ENCODE measurements at places on chromosomes 12 and 14.

DNA sequence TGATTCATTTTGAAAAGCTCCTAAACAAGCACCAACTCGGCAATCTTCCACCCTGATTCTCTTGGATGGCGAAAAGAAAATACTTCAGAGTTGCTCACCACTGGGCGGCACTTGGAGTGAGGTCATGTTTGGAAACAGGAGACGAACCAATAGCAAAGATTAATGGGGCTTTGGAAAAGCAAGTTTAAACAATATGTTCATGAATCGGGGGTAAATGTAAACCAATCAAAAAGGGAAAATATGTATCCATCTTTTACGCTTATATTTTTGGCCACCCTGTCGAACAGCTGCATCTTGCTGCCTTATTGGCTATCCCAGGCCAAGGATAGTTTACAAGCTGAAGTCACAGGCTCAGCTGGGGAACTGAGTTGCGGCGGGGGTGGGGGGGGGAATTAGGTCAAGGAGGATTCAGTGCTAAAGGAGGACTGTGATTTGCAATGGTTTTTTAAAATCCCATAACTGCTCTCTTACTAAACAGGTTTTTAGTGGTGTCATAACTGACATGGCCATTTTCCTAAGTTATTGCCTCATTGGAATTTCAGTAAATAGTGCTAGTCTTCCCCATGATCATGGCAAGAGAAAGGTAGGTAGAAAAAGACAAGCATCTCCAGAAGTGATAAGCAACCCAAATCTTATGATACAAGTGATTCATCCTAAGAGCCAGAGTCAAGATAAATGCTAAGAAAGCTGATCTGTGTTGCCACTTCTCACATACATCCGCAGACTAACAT is 210.6 kb downstream of the PHLDA1 start:
- no peak for DNase-seq

DNA sequence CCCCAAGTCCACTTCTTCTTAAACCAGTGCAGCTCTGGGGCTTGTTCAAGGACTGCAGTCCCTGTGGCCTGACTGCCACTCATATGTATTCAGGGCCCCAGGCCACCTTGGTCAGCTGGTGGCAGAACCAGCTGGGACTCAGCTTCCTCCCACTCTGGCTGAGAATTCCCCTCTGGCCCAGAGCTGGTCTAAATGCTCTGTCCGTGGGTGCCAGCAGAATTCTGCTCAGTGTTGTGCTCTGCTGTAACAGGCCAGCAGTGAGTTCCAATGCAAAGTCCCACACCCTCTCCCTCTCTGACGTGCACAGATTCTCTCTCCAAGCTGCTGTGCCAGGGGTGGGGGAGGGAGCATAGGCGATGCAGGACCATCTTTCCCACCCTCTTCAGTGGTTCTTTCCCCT is 210.4 kb upstream of the RGS6 start:
- DNase-seq: no peak

GRCh38 chr12:123163227-123163626 is 12.3 kb upstream of the PITPNM2 start:
- DNase-seq: no peak

DNA sequence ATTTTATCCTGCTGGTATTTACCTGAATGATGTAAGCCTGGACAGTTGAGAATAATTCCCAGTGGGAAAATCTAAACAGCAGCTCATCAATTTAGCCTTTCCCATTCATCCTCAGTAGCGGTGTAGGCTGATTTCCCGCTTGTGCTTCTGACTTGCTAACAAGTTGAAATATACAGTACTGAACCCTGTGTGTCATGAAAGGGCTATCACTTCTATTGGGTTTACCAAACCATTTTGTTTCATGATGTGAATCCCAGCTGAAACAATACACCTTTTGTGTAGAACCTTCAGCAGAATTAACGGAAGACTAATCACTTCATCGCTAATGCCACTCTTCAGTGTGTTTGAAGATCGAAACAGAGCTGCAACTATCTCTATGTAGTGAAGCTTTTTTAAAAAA is 88.4 kb downstream of the POLR3B start:
- no peak for DNase-seq

DNA sequence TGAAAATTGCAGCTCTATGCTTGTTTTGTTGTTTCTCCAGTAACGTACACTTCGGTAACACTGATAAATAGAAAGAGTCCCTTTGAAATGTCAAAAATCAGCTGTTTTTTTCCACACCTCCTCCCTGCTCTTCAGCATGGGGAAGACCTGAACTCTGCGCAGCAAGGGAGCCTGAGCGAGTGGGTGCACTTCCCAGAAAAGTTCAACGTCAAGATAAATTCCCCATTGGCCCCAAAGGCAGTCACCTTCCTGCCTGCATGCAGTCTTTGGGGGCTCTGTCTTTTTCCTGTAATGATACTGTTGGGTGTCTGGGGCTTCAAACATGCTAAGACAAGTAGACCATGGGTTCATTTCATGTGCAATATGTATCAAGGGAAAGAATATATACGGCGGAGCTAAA is 8.8 kb upstream of the FOXG1 start:
- no peak for DNase-seq

DNA sequence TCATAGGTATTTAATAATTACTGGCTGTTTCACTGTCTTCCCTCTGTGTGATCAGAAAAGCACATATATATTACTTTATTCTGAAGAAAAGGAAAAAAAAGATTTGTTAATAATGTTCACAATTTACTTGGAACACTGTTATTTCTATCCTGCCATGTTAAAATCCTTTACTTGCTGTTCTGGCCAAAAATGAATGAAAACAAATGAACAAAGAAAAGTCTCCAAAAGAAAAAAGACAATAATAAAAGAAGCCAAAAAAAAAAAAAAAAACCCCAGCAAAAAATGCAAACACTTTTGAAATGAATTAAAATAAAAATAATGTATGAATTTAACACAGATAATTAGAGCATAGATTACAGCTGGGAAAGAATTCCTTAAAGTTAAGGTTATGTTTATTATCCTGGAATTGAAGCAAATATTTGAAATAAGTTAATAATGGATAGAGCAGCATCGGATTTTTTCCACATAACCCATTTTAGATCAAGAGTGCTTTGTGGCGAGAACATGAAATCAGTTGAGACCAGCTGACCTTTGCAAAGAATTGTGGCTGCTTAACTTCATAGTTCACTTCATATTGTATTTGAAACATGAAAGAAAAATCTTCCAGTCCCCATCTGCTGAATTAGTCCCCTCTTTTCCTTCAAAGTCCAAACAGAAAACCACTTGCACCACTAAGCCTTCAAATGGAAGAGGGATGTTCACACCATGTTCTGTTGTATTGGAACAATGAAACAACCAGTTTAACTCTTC is 444.8 kb downstream of the ADAMTS20 start:
- DNase-seq: no peak

- DNase-seq: no peak
Observed at GRCh38 chr12:6070472-6071257, 53.8 kb downstream of the VWF start.

GRCh38 chr12:65899241-65899640 is 75.0 kb downstream of the HMGA2 start:
- DNase-seq: no peak

DNA sequence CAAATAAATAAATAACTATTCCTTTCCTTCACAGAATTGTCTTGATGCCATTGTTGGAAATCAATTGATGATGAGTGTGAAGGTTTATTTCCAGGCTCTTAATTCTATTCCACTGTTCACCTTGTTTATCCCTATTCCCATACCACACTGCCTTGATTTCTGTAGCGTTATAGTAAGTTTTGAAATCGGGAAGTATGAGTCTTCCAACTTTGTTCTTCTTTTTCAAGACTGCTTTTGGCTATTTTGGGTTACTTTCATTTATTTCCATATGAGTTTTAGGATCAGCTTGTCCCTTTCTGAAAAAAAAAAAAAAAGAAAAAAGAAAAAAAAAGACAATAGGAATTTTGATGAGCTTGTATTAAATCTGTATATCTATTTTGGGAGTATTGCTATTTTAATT is 9.3 kb upstream of the CDK2AP1 start:
- DNase-seq: no peak

DNA sequence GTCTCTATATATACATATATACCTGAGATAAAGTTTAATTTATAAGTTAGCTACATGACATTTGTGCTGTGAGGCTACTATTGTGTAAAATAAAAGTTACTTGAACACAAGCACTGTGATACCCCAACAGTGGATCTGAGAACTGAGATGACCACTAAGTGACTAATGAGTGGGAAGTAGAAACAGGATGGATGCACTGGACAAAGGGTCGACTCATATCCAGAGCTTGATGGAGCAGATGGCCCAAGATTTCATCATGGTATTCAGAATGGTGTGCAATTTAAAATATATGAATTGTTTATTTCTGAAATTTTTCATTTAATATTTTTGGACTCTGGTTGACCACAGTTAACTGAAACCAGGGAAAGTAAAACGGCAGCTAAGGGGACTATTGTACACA is 908.6 kb upstream of the MDGA2 start:
- DNase-seq: no peak

DNA sequence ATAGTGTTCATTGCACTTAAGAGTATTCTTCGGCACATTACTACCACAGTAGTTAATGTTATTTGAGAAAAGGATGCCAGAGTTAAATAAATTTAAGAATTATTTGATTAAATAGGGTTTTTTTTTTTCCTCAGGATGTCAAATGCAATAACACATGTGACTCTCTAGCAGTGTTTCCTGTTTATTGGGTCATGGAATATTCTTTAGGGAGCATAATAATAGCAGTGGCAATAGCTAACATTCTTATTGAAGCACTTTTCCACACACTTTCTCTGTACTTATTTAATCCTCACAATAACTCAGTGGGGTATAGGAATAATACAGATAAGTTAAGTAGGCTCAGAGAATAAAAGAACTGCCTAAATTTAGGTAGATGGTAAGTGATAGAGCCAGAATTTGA is 44.3 kb downstream of the SCYL2 start:
- DNase-seq: no peak

GRCh38 chr12:112945515-112945914 is 7.2 kb downstream of the OAS3 start:
- no peak for DNase-seq

DNA sequence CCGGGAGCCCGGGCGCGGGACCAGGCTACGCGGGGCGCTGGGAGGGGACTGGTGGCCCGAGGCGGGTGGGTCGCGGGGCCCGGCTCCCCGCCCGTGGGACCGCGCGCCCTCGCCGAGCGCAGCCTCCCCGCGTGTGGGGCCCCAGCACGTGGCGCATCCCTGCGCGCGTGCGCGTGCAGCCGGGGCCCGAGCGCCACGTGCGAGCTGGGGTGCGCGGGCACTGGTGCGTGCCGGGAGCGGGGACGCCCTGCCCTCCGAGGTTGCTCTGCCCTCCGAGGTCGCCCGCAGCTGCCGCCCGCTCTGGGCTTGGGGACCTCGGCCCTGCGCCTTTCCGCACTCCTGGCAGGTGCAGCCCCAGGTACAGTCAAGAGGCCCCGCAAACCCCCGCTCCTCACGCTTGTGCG is 365 bp upstream of the CCDC88C start:
- no peak for DNase-seq

- no peak for DNase-seq
Observed at GRCh38 chr12:89927226-89927698, 218.6 kb upstream of the ATP2B1 start.

GRCh38 chr12:65296508-65297265 is 18.2 kb downstream of the MSRB3 start:
- DNase-seq: no peak

DNA sequence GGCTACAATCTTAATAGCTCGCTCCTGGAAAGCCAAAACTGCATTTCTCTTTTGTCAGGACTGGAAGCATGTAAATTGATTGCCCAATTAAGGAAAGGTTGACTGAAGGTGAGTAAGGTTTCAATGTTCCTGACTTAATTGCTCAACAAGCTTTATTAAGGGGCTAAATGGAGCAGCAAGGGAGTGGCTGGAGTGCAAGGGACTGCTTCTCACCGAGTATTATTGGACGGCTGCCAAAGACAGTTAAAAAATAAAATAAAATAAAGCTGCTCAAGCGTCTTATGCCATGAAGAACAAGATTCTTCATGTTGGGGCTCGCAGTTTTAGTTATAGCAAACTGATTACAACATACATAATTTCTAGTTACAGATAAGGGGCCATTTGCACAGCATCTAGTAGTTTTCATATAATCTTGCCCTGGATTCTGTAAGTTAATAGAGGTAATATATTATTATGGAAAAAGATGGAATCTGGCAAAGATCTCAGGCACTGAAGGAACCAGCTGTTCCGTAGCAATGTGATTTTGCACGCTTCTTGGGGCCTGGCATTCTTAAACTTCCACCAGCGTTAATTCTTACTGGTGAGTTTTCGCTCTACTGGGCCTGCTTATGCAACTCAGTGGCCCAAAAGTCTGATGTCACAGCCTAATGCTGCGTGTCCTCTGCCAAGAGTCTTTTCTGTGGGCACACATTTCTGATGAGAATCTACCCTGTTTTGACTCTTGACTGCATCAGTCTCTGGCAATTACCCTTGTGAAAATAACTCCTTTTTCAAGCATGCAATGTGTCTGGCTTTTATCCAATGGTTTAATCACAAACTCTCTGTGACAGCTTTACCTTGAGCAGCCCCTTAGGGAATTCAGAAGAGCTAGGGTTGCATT is 108.5 kb downstream of the SLC38A1 start:
- no peak for DNase-seq

DNA sequence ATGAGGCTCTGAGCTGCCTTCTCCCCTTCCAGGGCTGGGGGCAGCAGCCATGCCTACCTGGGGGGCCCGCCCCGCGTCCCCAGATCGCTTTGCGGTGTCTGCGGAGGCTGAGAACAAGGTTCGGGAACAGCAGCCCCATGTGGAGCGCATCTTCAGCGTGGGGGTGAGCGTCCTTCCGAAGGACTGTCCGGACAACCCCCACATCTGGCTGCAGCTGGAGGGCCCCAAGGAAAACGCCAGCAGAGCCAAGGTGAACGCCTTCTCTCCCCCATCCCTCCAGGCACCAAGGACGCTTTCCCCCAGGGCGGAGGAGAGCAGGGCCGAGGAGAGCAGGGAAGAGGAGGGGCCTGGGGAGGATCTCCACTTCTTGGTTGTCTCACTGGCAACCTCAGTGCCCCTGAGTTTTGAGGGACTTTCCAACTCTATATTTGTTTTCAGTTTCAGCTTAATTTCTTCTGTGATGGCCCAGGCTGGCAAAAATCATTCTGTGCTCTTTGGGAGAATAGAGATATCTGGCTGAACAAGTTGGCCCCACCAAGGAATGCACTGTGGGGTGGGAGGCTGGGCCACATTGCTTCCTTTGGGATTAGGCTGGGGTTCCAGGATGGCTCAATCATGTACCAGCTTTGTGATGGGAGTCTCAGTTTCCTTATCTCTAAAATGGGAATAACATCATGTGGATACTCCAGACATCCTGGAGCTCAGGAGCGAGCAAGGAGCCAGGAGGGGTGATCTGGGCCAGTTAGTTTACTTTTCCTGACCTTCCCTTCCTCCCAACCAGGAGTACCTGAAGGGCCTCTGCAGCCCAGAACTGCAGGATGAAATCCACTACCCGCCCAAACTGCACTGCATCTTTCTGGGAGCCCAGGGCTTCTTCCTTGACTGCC is 1.2 kb downstream of the KHNYN start:
- no peak for DNase-seq

DNA sequence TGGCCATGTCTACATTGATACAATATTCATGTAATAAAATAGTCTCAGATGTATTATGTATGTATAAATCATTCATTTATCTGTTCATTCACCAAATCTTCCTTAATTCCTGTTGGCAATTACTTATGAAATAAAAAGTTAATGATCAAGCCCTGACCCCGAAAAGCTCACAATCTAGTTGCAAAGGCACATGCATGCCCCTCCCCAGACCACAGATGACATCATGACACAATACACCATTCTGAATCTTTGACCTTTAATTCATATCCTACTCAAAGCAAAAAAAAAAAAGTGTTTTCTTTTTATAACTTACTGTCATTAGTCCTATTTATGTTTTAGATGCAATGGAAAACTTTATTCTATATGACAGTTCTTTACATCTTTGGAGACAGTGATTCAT is 346.9 kb downstream of the PRKD1 start:
- DNase-seq: no peak

- DNase-seq: no peak
Observed at GRCh38 chr14:31568671-31569070, 7.5 kb downstream of the NUBPL start.

Data from cerebellar nuclear complex (tissue), 1 donor.